ENCODE measurements at places on chromosomes 6 and 20.
A peak's percentile ranks its signal among the peaks of the same experiment; 100 is the strongest.

DNA sequence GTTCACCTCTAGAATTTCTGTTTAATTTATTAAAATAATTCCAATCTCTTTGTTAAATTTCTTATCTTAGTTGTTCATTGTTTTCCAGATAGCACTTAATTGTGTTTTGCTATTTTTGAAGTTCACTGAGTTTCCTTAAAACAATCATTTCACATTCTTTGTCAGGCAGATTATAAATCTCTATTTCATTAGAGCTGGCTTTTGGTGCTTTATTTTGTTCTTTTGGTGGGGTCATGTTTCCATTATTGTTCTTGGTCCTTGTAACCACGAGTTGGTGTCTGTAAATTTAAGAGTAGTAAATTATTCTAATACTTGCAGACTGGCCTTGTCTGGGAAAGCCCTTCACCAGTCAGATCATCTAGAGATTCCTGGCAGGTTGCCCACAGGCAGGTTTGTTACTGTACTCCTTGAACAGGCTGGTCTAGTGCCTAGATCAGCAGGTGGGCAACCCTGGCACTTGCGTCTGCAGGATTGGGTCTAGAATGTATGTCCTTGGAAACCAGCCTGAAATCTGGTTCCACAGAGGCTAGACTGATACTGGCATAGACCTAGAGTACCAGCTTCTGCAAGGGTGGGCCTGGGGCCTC lies 110.4 kb downstream of the ADGB start:
- DNase-seq, result no peak

DNA sequence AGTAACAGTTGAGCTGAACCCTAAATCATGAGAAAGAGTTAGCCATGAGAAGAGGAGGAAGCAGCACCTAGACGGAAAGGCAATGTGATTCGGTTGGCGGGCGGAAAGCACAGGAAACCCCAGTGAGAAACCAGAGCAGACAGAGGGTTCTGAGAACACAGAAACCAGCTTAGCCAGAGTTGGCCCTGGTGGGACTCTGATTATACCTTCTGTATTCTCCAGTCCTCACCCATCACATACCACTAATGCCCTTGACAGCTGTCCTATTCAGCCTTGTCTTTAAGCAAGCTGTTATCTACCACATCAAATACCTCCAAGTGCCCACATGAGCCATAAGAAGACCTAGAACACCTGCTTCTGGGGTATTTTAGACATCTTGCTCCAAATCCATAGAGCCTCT lies 58.9 kb upstream of the LRRC1 start:
- peak; percentile 9 for DNase-seq

DNA sequence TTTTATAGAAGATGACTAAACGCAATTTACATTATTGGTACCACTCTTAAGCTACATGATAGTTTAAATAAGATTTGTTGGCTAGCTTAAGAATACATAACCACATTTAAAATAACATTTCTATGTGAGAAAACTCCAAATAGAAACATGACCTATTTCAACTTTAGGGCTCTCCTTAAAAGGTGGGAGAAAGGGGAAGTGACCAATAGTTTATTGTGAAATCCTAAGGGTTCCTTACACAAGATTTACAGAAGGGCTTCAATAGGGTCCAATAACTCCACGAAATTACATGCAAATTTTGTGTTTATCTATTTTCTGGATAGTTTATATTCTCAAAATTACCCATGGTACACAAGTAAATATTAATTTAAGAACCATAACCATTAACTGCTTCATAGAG lies 91.6 kb upstream of the DST start:
- no peak for DNase-seq

GRCh38 chr20:49320460-49320859 lies 42.6 kb upstream of the ZNFX1 start:
- no peak for DNase-seq

DNA sequence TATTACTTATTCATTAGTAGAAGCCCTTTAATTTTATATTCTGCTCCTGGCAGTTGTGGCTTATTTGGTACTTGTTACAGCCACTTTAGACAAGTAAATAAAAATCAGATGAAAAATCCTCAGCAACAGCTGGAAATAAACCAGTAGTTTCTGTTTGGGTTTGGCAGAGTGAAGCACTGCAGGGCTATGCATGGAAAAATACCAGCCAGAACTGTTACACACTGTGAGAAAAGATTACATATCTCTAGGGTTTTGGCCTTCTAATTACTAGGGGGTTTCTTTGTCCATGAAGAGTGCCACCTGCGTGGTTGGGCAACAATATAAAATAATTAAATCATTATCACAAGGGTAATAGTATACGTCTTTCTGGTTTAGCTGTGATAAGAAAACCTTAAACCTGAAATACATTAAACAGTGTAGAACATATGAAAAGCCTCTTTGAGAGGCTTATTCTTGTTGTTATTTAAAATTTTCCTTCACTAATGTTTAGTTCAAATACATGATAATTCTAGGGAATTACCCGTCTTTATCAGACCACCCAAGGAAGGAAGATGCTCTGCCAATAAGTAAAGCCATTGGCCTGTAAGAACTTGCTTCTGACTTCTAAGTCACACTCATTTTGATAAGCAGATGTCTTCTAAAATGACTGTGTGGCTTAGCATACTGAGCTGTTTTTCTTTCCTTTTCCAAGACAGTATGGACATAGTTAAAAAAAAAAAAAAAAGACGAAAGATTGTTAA lies 320.0 kb upstream of the FLRT3 start:
- no peak for DNase-seq

GRCh38 chr6:145829102-145829501 lies 14.5 kb upstream of the FBXO30 start:
- DNase-seq, result no peak

- DNase-seq, result no peak
Measured at GRCh38 chr20:12201289-12201991, 283.7 kb downstream of the BTBD3 start.

- no peak for DNase-seq
Measured at GRCh38 chr6:119479860-119480655, 130.5 kb upstream of the MAN1A1 start.
